WTC11 (cell line): ENCODE measurements at places on chromosomes 4 and X.

DNA sequence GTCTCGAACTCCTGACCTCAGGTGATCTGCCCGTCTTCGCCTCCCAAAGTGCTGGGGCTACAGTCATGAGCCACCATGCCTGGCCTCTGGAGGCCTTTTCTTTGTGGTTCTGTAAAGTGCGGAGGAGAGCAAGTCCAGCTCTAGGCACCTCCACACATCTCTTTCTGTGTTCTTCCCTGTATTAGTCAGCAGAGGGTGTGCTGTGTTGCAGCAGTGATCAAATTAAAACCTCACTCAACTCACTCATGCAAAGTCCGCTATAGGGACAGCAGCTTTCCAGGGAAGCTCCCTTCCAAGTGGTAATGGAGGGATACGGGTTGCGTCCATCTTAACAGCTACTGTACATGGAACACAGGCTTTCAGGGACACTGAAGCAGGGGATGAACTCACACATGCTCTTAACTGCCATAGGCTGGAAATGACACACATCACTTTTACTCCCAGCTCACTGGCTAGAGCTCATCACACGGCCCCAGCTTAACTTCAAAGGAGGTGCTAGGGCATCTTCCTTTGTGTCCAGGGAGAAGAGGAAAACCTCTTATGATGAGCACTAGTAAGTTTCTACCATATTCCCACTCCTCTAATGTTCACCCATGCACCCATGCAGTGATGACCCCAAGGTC is 36.0 kb upstream of the CCNG2 start:
- DNase-seq, result no peak

DNA sequence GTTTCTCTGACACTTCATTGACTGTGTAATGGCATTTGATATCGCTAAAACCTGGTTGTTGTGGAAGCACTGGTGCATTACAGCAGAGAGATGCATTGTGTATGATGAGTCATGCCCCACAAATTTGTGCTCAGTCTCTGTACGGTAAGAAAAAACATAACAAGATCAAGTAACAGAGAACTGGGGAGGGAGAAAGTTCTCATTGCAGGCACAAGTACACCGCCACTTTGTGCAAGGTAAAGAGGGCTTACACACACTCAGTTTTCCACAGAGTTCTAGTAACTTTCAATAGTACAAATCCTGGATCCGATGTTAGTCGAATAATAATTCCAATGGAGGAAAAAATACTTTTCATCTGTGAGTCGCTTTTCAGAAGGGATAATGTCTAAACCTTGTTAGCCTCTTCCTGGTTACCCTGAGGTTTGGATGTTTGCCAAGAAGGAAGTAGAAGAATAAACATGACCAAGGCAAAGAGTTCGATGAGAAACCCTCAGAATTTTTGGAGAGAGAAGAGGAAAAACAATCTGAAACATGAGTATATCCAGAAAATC is 512.5 kb upstream of the SLIT2 start:
- no peak for DNase-seq

DNA sequence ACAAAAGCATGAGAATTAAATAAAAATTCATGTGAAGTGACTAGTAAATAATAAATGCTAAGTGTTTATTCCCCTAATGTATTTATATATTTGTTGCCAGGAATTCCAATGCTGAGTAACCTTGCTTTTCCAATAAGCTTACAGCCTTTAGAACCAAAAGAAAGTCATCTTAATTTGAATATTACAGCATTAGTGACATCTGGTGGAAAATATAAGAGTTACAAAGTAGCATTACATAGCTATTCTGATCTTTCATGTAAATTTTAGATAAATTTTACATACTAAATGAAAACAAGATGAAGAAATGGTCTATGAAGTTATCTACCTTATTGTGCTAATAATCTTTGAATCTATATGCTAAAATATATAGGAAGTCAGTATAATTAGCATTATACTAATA is 10.4 kb downstream of the MAD2L1 start:
- DNase-seq, result no peak

- no peak for DNase-seq
Observed at GRCh38 chrX:13689741-13690211, 848 bp downstream of the RAB9A start.

DNA sequence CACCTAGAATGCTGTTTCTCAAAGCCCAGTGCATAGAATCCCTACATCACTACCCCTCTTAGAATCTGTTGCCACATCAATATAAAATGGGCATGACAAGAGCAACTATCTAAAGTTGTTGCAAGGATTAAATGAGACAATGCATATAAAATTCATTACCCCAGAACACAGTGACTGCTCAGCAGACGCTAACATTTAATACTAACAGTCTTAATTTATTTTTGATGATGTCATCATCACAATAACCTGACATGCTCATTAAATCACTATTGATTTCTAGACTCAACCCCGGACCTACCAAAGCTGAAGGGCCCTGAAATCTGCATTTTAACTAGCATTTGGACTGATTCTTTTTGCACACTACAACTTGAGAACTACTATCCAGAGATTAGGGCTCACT is 3.9 kb downstream of the ARSJ start:
- no peak for DNase-seq

DNA sequence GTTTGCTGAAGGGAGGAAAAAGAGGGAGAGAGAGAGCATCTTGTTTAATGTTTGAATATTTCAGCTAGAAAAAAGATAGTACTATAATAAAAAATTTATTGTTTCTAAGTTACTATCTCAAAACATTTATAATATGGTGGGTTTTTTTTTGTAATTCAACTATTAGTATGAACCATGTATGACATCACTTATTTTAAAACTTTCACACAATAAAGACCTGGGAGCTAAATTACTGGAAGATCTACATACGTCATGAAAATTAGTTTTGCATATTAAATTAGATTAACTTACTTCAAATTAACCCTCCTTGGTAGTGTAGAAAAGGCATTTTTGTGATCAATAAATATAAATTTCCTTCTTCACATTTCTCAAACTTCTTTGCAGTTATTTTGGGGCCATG is 432.0 kb upstream of the SLIT2 start:
- no peak for DNase-seq
